ENCODE measurements at places on chromosomes 3 and 15.

DNA sequence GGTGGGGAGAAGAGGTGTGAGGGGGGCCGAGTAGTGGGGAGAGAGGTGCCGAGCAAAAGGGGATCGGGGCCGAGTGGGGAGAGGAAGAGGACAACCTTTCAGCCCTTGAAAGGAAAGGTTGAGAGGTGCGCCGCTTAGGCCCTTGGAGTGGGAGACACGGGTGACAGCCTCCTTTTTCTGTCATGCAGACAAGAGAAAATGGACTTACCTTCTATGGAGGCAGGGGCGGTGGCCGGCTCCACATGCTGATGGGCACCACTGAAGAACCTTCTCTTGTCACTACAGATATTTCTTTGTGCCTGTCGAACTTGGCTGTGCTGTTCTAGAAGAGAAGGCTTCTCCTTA is 421 bp downstream of the KLHL18 start:
- DNase-seq = no peak

DNA sequence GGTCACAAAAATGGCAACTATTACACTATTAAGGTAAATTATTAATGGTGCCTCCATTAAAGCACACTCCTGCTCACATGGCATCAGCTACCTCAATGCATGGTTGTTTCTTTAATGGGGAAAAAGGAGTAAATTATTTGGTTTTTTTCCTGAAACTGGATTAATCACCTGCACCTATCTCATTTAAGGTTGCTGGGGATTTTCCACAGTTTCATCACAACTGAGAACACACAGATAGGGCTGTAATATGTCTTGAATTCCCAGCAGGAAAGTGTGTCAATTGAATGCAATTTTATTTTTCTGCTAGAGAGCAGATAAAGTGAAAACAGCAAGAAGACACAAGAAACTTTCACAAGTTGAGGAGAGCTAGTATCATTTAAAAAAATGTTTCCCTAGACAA is 36.4 kb downstream of the RFTN1 start:
- no peak for DNase-seq

DNA sequence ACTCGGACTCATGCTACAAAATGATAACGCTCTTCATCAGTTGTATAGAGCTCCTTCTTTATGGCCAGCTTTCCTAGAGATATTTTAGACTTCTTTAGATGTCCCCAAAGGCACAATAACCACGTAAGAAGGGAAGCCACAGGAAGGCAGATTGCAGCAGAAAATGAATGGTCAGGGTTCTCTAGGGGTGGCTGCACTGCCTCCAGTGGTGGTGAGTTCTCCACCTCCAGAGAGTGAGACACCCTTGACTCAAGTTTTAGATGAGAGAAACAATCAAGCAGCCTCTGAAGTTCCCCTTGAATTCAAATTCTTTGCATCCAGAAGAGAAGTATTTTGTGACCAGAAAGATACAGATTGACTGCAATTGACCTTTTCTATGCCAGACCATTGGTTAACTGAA is 191.5 kb downstream of the TP63 start:
- no peak for DNase-seq

DNA sequence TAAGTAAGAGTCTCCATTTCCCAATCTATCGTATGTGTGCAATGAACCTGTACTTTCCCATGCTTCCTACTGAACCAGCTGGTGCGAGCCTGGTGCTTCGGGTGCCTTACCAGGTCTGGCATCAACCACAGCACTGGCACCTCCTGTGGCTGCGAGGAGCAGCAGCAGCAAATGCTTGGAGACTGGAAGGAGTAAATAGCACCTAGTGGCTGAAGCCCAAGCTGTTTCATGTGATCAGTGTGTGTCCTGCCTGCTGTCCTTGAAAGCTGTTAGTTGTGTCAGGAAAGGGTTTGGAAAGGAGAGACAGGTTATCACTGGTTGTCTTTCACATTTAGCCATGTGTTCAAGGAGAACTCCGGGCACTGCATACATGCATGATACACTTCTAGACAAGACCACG is 31.8 kb downstream of the PCOLCE2 start:
- DNase-seq = no peak

DNA sequence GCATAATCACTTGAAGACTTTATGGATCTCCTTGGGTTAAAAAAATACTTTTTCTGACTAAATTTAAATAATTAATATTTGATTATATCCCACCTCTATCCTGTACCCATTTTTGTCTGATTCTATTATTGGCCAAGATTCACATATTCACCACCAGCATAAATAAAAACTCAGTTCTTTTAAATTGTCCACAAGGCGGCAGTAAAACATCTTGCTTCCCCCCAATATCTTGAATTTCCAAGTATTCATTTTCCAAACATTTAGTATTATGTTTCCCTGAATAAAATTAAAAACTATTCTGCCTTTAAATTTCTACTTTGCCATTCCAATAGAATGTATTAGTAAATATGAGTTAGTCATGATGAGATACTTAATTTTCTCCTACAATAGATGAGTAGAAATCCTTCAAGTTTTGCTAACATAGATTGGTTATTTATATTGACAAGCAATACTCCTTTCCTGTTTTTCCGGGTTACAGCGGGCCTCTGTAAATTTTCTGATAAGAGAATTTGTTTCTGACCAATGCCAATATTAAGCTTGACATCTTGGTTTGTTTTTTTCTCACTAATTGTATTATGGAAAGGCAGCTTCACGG is 218.7 kb upstream of the MDFIC2 start:
- peak; percentile 3 for DNase-seq

DNA sequence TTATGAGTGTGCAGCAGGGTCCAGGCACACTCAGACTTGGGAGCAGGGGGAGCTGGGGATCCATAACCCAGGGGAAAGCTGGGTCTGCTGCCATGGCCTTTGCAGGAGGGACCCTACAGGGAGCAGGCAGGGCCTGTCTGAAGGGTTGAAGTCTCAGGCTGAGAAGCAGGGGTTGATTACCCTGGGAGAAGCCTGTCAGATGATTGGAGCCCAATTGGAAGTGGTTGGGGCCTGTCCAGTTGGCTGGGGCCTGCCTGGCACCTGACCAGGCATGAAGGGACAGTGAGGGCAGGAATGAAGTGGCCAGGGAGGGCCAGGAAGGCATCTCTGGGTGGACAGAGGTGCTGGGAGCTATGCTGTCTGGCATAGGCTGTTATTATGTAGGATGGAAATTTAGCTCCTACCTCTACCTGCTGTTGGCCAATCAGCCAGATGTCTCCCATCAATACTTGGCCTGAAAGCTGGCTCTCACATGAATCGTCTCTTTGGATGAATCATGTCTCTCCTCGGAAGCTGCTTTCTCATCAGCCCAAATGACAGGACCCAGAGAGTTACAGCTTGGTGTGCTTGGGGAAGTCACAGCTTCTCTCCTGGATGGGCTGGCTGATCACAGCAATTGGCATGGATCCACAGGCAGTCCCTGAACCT is 27.4 kb upstream of the SLCO2A1 start:
- DNase-seq = no peak

- peak; percentile 4 for DNase-seq
Measured at GRCh38 chr3:17182166-17182565, 297.4 kb downstream of the PLCL2 start.

GRCh38 chr3:189530822-189531221 is 100.4 kb upstream of the TP63 start:
- DNase-seq = no peak

GRCh38 chr3:64161481-64161952 is 63.7 kb downstream of the PRICKLE2 start:
- no peak for DNase-seq

GRCh38 chr3:156978481-156978961 is 152.4 kb downstream of the LEKR1 start:
- DNase-seq = peak; percentile 10

- no peak for DNase-seq
Measured at GRCh38 chr3:70815817-70816216, 503.4 kb upstream of the MDFIC2 start.

- DNase-seq = no peak
Measured at GRCh38 chr3:140097874-140098635, 163.1 kb downstream of the CLSTN2 start.

DNA sequence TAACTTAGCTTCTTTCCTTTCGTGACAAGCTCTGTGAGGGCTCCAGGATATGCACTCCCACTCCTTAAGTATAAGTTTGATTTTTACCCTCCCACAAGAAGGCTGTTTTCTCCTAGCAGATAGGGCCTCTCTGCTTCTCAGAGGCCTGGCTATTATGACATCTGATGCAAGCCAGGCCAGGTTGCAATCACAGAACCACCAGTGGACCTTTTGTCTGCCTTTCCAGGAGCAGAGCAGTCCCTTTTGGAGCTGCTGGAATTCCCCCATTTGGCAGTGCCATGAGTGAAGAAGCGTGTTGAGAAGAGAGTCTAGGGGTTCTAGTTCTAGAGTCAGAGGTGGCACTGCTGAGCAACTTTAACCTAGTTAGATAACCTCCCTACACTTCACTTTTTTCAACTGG is 1004.3 kb upstream of the SEMA6D start:
- no peak for DNase-seq

DNA sequence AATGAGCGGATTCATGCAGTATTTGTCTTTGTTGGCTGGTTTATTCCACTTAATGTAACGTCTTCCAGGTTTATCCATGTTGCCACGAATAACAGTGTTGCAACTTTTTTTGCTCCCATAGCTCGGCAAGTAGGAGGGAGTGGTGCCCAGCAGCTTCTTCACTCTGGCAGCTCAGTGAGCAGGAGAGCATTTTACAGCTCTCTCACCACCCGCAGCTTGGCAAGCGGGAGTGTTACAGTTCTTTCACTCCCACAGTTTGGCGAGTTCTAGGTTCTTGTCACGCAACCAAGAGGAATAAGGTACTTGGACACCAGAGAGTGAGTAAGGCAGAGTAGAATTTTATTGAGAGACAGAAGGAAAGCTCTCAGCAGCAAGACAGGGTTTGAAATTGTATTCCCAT is 935.2 kb downstream of the TBL1XR1 start:
- no peak for DNase-seq

DNA sequence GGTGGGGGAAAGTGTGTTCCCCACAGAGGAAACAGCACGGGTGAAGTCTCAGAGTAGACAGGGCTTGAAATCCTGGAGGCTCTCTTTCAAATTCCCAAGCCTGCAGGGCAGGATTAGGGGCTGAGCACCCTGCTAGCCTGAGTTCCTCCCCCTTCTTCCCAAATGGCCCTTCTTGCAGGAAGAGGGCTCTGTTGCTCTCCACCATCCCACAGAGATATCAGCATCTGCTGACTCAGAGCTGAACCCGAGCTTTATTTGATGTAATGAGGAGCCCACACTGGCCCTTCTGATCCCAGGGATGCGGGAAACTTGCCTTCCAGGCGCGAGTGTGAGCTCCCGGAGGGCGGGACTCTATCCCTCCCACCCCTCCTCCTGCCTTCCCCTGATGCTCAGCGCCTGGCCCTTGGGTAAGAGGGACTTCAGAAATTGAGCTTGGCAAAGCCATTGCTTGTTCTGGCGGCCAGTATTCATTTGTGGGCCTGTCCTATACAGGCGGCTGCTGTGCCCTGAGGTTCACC is 1.4 kb upstream of the STRA6 start:
- no peak for DNase-seq

- DNase-seq = no peak
Measured at GRCh38 chr3:112734171-112734570, 93.2 kb upstream of the CCDC80 start.

- DNase-seq = no peak
Measured at GRCh38 chr15:73564255-73564654, 68.9 kb downstream of the NPTN start.

GRCh38 chr3:35639254-35640186 is at the start of gene ARPP21:
TSS of gene ARPP21 (plus strand) at chr3:35639525. CDS start at chr3:35681752, 42,227 bp downstream.
- DNase-seq = no peak

DNA sequence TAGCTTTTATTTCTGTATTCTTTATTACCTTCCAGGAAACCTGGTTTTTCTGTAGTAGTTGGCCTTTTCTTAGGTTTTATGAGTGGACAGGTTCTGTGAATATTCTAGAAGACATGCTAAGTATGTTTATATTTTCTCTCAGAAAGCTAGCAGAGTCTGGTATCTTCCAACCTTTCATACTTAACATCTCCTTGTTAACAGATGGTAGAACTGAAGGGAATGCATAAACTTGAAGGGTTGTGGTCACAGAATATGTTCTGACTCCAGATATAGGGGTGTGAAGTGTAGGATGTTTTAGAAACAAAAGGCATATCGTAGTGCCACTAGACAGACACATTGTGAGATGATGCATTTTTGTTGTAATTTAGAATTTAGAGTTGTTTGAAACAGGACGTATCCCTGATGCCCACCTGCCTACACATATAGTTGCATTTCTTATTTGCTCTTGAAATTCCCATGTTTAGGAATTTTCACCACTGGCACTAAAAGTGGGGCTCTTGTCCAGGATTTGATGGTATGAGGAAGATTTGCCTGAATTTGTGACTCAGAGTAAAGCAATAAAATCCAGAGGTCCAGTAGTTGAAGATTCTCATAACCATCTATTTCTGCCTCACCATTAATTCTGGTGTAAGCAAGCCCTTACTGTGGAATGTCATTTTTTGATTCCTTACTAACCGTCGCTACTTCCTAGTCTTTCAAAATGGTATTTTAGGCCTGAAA is 274.5 kb downstream of the FEZF2 start:
- no peak for DNase-seq

DNA sequence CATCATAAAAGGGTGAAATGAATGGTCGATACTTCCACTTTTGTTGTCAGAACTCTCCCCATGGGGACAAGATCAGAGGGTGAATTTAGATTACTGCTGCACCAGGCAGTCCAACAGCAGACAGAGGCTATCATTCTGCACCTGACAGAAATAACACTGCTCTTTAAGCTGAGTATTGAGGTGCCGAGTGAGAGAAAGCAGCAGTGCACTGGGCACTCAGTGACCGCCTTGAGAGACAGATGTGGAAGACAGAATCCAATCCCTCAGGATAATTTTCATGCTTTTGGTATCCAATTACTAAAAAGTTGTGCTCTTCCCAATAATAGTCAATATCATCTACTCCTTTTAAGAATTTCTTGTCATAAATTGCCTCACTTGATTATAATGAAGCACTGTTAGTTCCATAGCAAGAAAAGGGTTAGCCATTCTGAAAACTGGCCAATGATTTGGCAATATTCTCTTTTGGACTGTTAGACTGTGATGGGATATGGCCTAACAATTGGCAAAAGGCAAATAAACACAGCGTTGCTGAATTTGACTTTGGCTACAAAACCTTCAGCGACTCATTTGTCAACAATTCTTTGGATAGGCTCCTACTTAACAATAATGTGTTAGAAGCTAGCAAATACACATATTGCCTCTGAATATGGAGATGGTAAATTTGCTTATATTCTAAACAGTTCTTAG is 5.5 kb downstream of the FGF7 start:
- no peak for DNase-seq

DNA sequence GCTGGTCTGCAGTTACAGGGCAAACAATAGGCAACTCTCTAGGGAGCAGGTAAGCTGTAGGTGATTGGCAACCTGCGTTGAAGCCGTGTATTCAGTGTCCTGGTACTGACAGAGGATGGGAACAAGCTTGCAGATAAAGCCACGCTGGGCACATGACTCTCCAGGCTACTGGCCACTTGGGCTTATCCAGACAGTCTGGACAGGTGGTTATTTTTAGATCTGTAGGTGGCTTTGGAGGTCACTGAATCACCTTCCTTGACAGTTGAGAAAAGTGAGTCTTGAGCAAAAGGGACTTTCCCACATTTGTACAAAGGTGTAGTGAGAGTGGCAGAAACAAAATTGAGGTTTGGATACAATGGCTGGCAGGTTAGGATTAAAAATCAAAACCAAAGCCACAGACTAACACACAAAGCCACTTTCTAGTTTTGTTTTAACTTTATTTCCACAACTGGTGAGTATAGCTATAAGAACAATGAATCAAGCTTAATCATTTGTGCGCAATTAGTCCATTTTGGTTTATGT is 22.3 kb upstream of the IL1RAP start:
- DNase-seq = no peak
